Esophagus muscularis mucosa (tissue), 4 donors: ENCODE measurements at places on chromosomes 1 and 21. TPM values are rescaled to one million over a fixed set of nuclear protein-coding genes. Genes with fewer than 3 reads are reported as not detected.

Gene RPAP2
- total RNA-seq = 13.3 TPM

DNA sequence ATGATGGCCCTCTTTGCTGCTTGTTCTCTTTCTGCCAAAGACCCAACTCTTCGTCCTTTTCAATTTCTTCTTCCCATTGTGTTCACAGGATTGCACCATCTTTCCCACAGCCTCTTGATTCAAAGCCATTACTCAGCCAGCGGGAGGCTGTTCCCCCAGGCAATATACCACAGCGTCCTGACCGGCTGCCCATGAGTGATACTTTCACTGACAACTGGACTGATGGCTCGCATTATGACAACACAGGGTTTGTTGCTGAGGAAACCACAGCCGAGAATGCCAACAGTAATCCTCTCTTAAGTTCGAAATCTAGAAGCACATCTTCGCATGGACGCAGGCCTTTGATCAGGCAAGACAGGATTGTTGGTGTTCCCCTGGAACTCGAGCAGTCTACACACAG is 167.4 kb downstream of the LRRC40 start:
- no peak for DNase-seq

DNA sequence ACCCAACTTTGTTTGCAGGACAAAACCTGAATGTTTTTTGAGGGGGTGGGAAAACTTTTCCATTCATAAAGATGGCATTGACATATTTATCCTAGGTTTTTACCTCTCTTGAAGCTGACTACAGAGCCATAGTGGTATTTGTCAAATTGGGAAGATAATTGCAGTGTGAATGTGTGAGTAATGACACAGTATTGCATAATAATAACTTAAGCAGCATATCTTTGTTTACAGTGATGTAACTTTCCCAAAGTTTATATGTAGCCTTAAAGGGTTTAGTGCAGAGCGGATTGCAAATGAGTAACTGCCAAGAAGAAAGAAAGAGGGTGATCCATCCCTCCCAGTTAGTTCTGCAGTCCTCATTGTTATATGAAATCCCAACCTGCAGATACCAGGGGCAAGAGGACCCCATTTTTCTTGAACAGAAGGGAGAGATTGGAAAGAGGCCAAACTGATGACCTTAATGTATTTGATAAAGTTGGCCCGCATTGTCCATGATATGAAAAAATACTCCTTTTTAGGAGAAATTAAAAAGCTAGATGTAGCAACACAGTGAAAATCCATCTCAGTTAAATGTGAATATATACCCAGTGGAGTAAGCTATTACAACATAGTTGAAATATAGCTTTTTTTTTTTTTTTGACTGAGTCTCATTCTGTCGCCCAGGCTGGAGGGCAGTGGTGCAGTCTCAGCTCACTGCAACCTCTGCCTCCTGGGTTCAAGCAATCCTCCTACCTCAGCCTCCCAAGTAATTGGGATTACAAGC is 23.7 kb upstream of the NFIA start:
- no peak for DNase-seq

- no peak for DNase-seq
Measured at GRCh38 chr1:40553017-40553416, 21.6 kb downstream of the ZNF684 start.

DNA sequence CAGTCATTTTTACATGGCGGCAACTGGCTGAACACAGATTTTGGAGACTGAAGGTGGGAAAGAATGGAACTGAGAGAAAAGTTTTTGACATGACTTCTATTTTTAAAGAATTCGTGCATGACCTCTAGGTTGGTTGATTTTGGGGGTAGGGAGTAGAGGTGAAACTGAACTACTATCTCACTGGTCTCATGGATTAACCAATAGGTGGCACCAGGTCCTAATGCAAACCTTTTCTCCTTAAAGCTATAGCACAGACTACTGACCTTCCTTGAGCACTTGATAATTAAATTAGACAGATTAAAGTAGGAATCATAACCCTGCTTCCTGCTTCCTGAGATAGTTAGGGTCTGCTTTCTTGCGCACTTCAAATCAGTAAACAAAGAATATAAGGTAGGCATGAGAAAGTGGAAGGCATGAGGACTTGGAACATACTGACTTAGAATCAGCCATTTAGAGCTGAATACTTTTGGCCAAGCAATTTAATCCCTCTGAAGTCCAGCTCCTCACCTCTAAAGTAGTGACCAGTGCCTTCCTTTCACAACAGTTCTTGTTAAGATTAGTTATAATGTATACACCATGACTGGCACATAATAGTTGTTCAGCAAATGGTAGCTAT is 206.0 kb downstream of the CENPF start:
- no peak for DNase-seq
